NCI-H2171 (cell line): ENCODE measurements at places on chromosomes 5 and 9.
A peak's percentile ranks its signal among the peaks of the same experiment; 100 is the strongest.

DNA sequence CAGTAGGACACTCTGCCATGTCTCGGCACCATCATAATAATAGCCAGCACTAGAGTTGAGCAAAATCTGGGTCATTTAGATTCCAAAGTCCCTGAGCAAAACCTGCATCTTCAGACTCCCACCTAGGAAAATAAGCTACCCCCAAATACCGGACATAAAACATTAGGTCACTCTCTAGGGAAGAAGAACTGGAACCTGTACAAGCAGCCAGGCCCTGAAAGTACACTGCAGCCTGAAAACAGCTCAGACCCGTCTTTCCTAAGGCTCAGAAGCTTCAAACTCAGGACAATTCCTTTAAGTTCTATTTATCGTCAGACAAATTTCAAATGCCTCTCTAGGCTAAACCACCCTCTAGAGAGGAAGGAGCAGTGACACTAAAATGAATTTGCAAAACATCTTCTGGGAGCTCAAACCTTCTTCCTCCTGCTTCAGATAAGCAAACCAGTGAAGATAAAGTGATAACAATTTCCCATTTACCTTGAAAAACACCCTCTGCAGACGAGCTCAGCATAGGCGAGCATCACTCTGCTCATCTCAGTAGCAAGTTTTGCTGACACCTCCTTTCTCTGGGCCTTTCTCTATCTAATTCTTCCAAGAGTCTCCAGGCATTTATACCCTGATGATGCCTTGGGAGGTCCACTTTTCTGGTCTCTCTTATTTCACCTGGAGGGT is 34.0 kb downstream of the ADAM19 start:
- no peak for DNase-seq

DNA sequence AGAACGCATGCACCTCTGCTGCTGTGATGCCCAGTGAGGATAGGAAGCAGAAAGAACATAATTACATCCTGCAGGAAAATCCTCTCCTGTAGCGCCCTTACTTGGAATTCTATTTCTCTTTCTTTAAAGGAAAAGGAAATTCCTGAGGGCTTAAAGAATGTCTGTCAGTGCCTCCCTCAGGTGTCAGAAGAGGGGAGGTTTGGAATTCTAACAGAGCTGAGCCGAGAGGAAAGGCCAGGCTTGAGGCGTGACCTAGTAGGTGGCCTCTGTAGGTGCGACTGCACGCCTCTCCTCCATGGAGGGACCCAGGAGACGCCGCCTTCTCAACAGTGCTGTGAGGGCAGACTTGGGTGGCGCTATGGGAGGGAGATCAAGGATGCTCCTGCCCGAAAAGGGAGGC is 55.9 kb upstream of the ERCC6L2 start:
- DNase-seq: no peak

- no peak for DNase-seq
Measured at GRCh38 chr9:111986035-111986556, 89.5 kb downstream of the UGCG start.

DNA sequence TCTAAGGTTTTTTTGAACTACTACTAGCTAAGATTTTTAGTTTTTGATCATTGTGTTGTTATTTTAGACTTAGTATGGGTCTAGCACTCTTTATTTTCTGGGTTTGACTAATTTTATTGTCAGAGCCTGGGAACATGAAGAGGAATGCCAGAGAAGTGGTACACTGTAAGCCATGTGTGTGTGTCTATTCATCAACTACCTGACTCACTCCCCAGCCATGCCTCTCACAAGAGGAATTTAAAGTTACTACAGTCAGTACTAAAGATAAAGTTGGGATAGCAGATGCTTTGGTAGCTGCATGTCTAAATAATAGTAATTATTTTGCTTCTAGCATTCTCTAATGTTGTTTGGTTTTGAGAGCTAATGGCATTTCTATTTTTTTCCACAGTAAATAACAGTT is 264.8 kb downstream of the CSNK1G3 start:
- DNase-seq: no peak

DNA sequence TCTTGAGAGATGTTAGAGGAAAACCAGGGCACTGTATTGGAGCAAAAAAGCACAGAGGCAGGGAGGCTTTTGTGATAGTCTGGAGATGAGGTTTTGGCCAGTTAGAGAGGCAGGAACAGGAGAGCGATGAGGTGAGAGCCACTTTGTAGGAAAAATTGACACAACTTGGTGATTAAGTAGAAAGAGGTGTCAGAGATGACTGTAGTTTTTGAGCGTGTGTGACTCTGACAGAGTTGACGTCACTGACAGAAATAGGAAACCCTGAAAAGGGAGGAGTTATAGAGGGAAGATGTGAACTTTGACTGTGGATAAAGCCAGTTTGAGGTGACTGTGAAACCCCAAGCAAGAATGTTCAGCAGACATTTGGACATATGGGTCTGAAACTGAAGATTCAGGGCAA is 15.7 kb downstream of the NFX1 start:
- DNase-seq: no peak

GRCh38 chr5:152811988-152812387 is 406.9 kb upstream of the NMUR2 start:
- no peak for DNase-seq

DNA sequence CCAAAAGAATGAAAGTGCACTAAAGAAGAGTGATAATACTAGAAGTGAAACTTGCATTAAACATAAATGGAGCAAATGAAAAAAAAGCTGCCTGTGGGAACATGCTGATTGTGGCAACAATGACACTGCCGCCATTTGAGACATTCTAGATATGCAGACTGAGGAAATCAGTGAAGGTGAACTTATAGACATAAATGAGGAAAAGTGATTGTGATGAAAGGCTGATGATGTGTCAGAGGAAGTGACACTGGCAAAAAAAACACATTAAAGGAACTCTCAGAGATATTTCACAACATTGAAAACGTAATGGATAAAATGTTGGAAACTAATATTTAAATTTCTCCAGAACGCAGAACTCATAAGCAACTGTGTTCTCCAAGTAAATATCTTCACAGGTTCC is 1.2 kb downstream of the ERCC8 start:
- DNase-seq: no peak

GRCh38 chr9:124296796-124297550 is 39.2 kb downstream of the NEK6 start:
- DNase-seq: no peak

DNA sequence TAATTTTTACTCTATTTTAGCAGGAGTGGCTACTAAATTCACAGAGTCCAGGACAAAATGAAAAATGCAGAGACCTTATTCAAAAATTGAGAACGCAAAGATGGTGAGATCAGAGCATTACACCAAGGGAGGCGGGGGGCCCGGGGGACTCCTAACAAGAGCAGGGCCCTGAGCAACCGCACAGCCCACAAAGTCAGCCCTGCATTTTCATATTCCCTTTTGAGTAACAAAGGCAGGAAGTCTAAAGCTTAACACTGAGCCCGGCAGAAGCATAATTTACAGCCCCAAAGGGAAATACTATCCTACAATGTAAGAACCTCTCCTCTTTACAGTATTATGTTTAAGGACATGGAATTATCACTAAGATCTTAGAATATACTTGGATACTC is 69.4 kb downstream of the TLE1 start:
- DNase-seq: no peak

DNA sequence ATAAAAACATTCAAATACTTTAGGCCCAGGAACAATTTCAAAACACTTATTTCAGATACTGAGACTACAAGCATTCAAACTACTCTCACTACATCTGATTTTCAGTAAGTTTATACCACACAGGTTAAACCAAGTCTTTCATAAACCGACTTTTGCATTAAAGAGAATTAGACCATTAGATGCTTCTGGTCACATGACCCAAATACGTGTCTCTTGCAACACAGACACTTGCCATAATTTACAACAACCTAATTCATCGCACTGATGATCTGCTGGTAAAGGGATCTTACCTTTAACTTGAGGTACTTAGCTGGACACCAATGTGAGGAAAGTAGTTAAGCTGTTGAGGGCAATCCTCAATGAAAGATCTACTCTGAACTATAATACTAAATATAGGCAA is 3.2 kb downstream of the HNRNPH1 start:
- no peak for DNase-seq

DNA sequence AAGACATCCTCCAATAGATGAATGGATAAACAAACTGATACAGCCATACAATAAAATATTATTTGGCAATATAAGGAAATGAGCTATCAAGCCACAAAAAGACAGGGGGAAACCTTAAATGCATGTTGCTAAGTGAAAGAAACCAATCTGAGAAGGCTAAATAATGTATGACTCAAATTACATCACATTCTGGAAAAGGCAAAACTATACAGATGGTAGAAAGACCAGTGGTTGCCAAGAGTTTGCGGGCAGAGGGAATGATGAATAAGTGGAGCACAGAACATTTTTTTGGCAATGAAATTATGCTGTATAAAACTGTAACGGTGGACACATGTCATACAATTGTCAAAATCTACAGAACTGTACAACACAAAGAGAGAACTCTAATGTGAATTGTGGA is 63.3 kb downstream of the CSF2 start:
- no peak for DNase-seq

- DNase-seq: no peak
Measured at GRCh38 chr9:137075275-137075775, 2.0 kb upstream of the UAP1L1 start.

GRCh38 chr9:33791117-33791516 is 4.2 kb upstream of the PRSS3 start:
- DNase-seq: no peak

DNA sequence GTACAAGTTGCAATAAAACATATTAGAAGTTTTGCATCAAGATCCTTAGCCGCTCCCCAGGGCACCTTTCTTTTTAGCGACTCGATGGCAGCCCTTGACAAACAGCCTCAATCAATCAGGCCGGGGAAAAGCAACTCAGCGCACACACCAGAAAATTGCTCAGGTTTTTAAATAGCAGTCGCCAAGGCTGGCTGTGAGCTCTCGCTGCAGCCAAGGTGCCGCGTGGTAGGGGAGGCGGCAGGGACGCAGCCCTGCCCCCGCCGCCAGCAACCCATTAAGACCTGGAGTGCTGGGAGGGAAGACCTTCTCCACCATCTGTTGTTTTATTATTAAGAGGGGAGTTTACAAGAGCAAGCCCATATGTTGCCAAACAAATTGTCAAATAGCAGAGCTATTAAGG is 22.6 kb downstream of the ASS1 start:
- DNase-seq: peak; percentile 99

DNA sequence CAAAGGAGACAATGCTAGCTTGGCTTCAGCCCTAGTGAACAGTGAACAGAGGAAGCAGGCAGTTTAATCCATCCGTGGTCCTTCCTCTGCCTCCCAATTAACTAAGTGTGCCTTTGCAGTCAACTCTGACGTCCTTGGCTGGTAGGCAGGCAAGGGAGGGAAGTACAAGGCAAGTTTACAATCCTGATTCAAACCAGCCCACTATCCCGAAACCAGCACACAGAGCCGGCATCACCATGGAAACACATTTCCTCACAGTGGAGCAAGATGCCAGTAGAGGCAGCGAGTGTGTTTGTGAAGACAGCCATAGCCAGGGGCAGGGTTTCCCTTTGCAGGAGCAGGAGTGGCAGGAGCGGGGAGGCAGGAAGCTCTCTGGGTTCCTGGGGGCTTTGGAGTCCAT is 73.9 kb downstream of the GOLPH3 start:
- DNase-seq: no peak

GRCh38 chr9:113668061-113668460 is 204.5 kb downstream of the RGS3 start:
- DNase-seq: no peak

GRCh38 chr5:112757468-112758208 is 20.0 kb downstream of the APC start:
- DNase-seq: no peak

DNA sequence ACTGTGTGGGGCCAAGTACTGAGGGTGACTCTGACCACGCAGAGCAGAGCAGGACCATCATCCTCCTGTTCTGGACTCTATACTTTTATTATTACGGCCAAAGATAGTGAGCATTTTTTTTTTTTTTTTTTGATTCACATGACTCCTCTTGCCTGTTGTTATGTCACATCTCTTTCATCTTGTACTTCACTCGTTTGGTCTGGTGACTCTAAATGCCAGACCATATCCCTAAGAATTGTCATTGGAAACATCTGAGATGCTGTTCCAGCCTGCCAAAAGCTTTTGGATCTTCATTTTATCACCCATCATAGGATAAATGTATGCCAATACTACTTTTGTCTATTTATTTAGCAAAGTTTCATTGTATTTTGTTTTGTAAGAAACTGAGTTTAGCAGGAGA is 168.2 kb upstream of the RAI14 start:
- DNase-seq: no peak

DNA sequence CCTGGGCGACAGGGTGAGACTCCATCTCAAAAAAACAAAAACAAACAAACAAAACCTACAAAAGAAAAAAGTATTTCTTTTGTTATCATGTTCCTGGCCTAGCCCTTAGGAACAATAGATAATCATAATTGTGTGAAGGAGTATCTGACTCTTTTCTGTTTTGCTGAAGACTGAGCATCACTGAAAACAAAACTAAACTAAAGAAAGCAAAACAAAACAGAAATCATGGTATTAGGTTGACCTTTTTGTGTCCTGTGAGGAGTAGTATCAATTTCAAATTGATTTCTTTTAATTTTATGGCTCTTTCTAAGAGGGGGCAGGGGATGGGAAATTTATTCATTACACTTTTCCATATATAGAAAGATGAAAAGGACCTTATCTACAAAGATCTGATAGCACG is 246.0 kb downstream of the YTHDC2 start:
- no peak for DNase-seq

- DNase-seq: no peak
Measured at GRCh38 chr5:82820188-82820587, 257.0 kb downstream of the TMEM167A start.

GRCh38 chr9:131874447-131874846 is 134.6 kb upstream of the RAPGEF1 start:
- DNase-seq: no peak

GRCh38 chr5:99644822-99645221 is 716.0 kb upstream of the CHD1 start:
- DNase-seq: no peak

GRCh38 chr5:40555886-40556285 is 123.8 kb upstream of the PTGER4 start:
- DNase-seq: no peak
